Stimulated activated CD4-positive, alpha-beta T cell treated with anti-CD3 and anti-CD28 coated beads, Interleukin-4, amount 100 ng/mL, for 24 hours (primary cell): ENCODE measurements at places on chromosomes 7 and 10.

- DNase-seq, result no peak
Measured at GRCh38 chr10:130570074-130570473, 433.9 kb downstream of the GLRX3 start.

GRCh38 chr7:106112972-106113421, 885 bp upstream of the SYPL1 start:
- no peak for DNase-seq

- DNase-seq, result no peak
Measured at GRCh38 chr7:70583965-70584883, 547.7 kb upstream of the GALNT17 start.

- DNase-seq, result no peak
Measured at GRCh38 chr10:97949462-97949861, 81.0 kb downstream of the CRTAC1 start.

- no peak for DNase-seq
Measured at GRCh38 chr7:139423091-139423490, 60.4 kb downstream of the KLRG2 start.

- no peak for DNase-seq
Measured at GRCh38 chr10:78335691-78336401, 302.2 kb downstream of the RPS24 start.

DNA sequence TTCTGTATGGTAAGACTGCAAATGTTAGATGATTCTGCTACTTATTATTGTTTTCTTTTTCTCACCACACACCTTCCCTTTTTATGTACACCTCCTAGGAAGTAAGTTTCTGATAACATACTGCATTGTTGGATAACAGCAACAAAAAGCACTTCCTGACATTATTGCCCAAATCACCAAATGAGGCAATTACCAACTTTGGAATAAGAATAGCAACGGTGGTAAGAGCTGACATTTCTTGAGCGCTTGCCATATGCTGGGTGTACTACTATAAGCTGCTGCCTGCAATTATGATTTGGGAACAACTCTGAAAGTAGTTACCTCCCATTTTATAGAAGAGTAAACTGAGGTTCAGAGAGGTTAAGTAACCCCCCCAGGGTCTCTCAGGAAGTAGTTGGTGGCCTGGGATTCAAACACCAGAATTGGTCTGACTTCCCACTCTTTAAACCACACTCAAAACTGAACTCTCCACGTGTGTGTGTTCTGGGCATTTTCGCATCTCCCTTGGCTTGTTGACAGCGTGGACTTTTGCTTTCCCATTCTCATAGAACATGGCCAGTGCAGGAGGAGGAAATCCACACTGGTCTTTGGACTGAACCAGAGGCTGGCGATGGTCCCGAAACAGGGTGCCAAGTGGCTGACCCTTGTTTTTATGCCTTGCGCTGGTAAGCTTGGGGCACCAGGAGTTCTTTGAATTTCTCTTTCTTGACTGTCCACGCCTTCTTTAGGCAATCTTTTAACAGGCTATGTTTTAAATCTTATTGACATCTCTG, 71.4 kb downstream of the TCF7L2 start:
- no peak for DNase-seq

- DNase-seq, result no peak
Measured at GRCh38 chr7:27263781-27264180, 21.2 kb downstream of the EVX1 start.

DNA sequence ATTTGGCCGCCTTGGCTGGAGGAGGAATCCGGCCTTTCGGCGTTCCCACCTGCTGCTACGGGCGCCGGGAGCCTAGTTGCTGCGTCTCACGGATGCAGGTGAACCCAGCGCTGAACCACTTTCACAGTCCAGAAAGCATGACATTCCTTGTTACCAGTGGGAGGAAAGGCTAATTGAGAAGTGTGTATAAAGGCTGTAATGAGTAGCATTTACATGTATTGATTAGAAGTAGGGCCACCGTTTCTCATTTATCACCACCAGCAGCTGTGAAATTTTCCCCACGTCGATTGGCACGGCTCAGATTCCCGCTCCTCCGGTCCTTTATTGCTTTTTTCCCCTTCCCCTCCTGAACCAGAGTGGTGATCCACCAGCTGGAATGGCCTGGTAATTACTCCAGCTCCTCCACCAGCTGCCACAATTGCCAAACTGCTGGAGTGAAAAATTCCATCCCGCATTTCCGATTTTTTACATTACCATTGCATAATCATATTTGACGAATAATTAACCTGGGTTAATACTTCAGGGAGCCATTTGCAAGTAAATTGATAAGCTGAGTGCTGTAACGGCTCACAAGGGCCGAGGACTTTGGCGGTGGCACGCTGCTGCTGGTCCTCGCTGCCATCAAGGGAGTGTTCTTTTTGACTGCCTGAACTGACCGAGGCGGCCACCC, 153.3 kb downstream of the POU6F2 start:
- no peak for DNase-seq
